ENCODE measurements at places on chromosomes 7 and 10.

GRCh38 chr7:68400783-68401182 lies 1197.5 kb upstream of the AUTS2 start:
- DNase-seq: no peak

- DNase-seq: no peak
These were observed 5.8 kb upstream of the PYROXD2 start for GRCh38 chr10:98420786-98421185.

DNA sequence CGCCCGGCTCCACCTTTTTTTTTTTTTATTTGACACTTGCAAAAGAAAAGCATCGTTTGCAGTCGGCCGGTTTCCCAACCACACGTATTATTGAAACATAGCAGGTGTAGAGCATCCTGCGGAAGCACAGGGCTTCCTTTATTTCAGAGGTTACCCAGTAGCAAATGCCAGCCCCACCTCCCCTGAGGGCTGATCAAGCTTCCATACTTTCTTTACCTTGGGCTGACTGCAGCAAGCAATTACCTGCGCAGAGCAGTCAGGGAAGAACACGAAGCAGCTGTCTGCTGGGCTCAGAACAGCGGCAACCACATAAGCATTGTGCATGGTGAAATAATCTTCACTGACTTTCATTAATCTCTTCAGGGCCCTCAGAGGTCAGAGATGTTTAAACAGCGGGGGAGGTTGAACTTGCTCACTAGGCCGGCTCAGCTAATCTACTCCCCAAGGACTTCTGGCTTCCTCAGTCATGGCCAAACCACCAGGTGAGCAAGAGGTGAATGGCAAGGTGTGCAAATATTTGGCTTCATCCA lies 784.7 kb upstream of the AUTS2 start:
- DNase-seq: no peak

- DNase-seq: no peak
These were observed 13.9 kb downstream of the PIK3AP1 start for GRCh38 chr10:96706331-96706853.

GRCh38 chr10:558891-559766 lies 130.3 kb downstream of the DIP2C start:
- no peak for DNase-seq

- DNase-seq: no peak
These were observed 571 bp downstream of the KDM7A start for GRCh38 chr7:140176122-140176701.

- no peak for DNase-seq
These were observed 118.4 kb upstream of the PDLIM1 start for GRCh38 chr10:95408983-95409873.
